CD4-positive, alpha-beta T cell treated with Interleukin-17A for 1 hour (primary cell): ENCODE measurements at places on chromosomes 3 and 15.

- DNase-seq = no peak
Observed at GRCh38 chr3:138694287-138695007, 85.9 kb downstream of the FAIM start.

DNA sequence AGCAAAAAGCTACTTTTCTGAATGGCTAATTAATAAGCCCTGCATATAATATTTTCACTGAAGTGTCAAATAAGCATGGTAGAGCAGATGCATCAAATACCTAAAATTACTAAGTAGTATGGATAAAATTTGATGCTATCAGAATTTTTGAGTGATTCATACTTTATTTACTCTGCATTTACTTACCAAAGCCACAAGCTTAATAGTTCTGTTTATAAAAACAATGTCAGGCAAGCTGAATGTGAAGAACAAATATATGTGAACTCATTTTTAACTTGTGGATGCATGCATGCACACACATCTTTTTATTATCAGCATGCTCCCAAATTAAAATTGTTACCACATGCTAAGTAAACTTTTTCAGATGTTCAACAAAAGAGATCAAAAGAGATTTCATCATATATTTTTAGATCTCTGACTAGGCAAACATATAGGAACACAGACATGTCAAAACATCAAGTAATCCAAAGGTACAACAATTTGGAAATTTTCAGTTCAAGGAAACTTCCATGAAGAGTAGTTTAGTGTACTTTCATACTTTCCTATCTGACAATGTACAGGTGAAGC is 969.4 kb downstream of the ROBO1 start:
- no peak for DNase-seq

DNA sequence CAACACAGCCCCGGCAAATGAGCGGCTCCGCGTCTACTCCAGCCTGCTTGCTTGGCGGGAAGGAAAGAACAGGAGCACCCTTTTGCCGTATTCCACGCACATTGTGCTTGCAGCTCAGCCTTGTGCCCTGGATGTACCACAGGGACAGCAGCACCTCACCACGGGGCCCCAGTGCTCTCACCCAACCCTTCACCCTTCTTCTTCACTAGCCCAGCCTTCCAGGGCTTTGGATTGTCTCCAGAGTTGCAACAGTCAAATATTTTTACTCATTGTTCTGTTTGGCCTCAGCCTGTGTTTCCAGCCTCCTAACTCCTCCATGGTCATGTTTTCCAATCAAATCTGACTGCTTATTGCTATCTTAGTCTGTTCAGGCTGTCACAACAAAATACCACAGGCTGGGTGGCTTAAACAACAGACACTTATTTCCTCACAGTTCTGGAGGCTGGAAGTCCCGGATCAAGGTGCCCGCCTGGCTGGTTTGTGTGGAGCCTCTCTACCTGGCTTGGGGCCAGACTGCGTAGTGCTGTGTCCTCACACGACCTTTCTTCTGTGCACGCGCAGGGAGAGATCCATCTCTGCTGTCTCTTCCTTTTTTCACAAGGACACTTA is 79.2 kb upstream of the ABHD17C start:
- DNase-seq = no peak

- DNase-seq = no peak
Observed at GRCh38 chr15:76312540-76313174, 1.4 kb upstream of the ETFA start.

GRCh38 chr3:8324747-8325146 is 176.9 kb upstream of the LMCD1 start:
- DNase-seq = peak; percentile 72

DNA sequence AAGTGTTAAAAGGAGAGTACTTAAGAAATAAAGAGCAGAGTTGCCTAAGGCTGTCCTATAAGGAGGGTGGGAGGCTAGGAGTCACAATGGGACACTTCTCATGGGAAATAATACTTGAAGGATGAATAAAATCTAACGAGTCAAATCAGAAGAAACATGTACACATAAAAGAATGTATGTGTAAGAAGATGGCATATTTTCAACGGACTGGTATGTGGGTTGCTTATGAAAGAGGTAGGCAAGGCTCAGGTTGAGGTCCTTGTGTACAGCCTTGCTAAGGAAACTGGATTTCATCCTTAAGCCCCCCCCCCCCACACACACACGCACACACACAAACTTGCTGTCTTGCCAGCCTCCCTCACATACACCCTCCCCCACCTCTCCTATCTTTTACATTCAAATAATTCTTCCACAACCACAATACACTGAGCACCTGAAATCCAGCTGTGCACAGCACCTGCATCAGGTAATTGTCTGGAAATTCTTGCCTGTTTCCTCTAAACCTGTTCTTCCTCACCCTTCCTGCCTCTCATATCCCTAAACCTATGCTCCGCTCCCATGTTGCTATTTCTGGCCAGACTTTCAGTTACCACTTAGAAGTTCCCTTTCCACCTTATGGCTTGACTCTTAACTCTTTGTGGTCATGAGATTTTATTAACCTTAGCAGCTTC is 79.2 kb downstream of the FMN1 start:
- no peak for DNase-seq

- DNase-seq = no peak
Observed at GRCh38 chr3:17771177-17772017, 29.0 kb upstream of the TBC1D5 start.

DNA sequence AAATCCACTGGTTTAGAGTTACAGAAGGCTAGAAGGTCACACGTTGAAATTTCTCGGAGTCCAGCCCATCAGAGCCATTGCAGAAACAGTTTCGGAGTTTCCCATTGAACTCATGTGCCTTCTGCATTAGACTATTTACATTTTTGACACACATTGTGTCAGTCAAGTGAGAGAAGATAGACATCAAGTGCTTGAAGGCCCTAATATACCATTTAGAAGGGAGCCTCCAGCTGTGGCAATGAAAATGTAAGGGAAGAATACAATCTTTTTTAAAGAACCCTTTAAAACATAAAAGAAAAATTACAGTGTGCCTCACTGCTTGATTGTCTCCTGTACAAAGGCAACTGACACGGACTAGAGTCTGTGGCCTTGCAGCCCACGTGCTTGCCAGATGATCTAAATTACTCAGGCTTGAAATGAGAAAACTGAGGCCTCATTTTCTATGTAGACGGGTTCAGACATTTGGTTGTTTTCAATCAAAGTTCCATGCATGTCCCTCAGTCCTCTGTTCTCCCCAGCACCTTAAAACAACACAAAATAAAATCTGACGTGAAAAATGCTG is 650.5 kb downstream of the ROBO2 start:
- DNase-seq = no peak

DNA sequence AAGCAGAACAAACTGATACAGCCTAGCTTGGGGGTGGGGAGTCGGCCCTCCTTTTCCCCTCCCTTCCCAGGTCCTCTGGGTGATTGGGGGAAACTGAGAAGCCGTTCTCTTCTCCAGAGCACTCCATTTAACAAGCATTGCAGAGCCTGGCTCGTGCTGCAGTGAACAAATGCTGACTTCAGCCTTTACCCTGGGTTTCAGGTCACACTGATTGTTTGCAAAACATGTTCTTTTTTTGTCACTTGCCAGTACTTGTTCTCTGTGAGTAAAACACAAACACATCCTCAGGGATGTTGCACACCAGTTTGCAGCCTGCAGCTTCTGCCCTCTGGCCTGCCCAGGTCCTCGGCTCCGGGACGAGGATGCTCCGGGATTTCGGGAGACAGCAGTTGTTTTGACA is 132.8 kb downstream of the PGPEP1L start:
- no peak for DNase-seq

- no peak for DNase-seq
Observed at GRCh38 chr3:95172164-95172943, 1109.5 kb downstream of the NSUN3 start.

DNA sequence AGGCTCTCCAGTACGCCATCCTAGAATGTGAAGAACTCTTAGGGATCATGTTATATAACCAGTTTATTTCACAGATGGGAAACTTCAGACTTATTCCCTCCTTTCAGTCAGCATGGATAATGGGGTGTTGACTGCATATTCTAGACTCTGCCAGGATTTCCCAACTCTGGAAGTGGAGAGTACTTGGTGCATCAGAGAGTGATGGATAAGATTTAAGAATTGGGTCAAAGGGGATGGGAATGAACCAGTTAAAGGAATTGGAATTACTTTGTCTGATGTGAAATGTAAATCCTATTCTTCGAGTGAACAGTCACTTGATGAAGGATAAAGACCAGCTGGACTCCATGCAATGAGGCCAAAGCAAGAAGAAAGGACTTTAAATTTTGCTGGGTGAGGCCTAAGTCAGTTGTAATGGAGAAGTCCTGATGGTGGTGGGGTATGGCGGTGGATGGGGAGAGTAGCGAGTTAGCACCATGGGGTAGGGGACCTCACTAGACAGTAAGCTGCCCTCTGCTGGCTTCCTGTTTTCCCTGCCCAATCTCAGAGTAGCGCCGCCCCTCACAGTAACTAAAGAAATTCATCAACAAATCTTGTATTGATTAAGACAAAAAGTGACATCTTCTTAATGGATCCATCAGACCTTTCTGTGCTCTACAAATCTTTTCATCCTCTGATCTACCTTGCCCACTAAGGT is 7.3 kb upstream of the CACNA1D start:
- peak; percentile 6 for DNase-seq

DNA sequence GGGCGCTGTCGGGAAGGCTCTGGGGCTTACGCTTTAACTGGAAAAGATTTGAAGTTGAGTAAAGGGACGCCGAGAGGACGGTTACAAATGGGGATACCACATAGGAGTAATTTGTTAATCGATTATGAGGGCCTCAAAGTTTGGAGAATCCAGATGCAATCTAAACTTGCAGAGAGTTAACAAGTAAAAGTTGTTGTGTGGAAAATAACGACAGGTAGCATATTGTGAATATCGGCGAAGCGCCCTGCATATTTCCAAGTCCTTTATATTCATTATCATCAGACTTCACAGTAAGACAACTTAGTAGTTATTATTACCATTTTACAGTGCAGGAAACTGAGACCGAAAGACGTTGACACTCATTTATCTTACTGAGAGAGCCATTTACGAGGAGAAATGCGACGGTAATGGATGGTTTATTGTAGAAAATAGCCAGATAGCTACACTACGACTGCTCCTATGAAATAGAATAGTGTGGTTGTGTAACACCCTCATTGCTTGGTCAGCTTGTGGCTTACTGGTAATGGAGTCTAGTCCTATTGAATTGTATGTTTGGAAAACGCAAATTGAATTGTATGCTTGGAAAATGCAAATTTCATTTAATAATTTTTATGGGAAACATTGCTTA is 700 bp downstream of the MKRN2 start:
- DNase-seq = no peak

DNA sequence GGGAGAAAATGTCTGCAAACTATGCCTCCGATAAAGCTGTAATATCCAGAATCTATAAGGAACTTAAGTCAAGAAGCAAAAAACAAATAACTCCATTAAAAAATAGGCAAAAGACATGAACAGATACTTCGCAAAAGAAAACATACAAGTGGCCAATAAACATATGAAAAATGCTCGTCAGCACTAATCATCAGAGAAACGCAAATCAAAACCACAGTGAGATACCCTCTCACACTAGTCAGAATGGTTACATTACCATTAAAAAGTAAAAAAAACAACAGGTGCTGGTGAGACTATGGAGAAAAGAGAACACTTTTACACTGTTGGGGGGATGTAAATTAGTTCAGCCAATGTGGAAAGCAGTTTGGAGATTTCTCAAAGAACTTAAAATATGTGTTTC is 498.5 kb upstream of the GRM7 start:
- DNase-seq = no peak

DNA sequence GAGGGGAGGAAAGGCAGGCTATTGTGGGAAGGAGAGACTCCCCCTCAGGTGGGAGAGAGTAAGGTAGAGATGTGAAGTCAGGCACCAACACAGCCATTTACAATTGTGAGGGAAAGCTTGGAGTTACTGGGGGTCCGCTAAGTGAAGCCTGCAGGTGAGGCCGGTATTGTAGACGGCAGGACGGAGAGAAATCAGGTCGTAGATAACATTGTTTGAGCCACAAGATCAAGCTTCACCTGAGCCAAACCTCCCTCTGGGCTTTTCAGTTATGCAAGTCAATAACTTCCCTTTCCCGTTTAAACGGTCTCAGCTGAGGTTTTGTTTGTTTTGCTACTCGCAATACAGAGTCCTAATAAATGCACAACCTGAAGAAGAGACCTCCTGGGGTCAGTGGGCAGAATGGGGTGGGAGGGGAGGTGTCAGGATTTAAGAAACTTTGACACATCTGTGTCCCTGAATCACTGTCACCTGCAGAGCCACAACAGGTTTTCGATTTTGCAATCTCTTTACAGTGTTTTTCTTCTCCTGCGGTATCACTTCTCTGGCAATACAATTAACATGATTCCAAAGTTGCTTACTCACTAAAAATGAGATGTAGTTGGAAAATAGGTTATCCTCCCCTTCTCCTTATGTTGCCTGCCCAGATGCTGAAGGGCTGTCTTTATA is 72.0 kb upstream of the GLCE start:
- DNase-seq = no peak

DNA sequence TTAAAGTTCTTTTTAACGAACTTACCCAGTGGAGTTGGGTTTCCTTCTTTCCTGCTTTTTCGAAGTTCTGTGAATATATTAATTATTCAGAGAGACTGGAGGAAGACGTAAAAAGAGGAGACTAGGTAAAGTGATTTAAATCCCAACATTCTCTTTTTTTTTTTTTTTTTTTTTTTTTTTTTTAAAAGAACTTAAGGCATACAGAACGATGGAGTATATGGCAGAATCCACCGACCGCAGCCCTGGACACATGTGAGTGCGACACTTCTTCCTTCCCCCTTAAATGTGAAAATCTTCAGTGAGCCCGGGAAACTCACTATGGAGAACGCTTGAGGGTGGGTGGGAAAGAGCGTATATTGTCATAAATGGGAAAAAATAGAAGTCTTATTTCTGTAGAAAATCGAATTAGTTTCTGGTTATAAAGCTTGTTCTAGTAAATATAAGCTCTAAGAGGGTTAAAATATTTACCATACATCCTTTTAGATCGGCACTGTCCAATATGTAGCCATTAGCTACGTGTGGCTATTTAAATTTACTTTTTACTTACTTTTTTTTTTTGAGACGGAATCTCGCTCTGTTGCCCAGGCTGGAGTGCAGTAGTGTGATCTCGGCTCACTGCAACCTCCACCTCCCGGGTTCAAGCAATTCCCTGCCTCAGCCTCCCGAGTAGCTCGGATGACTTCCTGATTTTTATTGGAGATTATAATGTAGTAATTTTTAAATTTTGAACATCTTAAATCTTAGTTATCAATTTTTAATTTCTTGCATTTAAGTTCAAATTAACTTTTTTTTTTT is 892 bp downstream of the NMD3 start:
- peak; percentile 17 for DNase-seq

DNA sequence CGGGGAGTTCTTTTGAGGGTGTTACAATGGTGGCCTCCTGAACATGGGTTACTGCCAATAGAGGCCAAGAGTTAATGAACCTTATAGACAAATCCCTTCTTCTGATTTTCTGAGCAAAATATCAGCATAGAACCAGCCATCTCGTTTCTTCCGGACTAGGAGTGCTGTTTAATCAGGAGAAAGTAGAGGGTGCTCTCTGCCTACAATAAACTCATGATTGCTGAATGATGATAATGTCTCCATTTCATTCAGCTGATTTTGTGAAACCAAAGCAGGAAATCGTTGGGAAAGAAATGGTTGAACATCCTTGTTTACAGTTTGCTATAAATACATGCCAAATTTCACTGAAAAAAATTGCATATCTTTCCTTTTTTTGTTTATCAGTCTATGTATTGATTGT is 142.8 kb upstream of the PLSCR5 start:
- no peak for DNase-seq
